ENCODE measurements at places on chromosomes 7 and 10. TPM values are rescaled to one million over a fixed set of nuclear protein-coding genes. Genes with fewer than 3 reads are reported as not detected.

- DNase-seq, result no peak
These were observed 173.2 kb downstream of the BUB3 start for GRCh38 chr10:123327450-123327849.

GRCh38 chr10:130820880-130821482 lies 490.5 kb downstream of the TCERG1L start:
- no peak for DNase-seq

The CDK14 gene
- polyA plus RNA-seq, result 13.5 TPM

- DNase-seq, result no peak
These were observed 35.2 kb downstream of the SEMA3A start for GRCh38 chr7:84159435-84159834.

DNA sequence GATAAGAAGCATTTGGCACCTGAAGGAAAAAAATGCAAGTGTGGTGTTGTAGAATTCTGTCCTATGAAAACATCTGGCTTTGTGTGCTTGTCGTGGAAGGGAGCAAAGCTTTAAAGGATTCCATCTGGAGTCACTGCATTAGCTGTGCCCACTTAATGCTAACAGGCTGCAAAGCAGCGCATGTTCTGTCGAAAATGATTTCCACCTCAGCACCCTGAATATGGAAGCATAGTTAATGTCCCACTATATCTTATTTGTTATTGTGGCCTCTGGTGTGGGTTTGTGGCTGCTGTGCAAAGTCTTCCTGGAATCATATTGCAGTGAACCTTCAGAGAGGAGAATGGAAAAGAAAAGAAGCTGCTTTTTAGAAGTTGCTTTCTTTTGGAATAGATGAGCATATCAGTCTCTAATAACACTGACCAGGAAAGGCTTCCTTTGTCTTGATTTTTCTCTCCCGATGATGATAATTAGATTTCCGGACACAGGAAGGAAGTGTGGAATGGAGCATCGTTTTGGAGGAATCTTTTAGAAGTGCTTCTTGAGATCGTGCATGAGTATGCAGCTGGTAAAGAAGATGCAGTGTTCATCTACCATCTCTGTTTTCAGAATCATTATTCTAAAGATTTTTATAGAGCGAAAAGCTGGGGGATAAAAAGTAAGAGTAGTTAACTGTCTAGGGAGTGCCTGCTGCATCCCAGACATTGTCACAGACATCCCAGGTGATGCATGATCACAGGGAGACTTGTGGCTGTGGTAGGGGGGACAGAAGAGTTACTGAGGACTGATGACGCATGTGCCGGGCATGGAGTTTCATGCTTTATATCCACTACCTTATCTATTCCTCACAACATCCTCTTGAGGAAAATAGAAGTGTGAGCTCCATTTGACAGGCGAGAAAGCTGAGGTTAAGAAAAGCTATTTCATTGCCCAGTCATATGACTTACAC lies 54.6 kb downstream of the TEX36 start:
- DNase-seq, result no peak

DNA sequence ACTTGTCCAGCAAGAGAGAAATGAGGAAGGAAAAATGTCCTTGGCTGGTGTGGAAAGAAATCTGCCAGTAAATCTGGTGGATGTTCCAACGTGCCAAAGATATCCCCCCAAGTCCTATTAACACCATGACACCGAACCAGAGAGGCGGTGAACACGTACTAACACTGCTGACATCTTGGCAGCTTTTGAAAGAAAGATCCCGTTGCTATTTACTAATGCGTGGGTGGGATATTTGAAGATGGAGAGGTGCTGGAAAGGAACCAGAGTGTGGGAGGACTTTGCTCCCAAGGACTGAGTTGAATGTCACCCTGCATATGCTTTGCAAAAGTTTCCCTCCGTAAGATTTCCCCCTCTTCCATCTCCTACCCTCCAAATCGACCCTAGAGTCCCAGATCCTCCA lies 7.9 kb downstream of the CCDC3 start:
- DNase-seq, result no peak

GRCh38 chr7:1993031-1993695 lies 239.6 kb downstream of the MAD1L1 start:
- no peak for DNase-seq

DNA sequence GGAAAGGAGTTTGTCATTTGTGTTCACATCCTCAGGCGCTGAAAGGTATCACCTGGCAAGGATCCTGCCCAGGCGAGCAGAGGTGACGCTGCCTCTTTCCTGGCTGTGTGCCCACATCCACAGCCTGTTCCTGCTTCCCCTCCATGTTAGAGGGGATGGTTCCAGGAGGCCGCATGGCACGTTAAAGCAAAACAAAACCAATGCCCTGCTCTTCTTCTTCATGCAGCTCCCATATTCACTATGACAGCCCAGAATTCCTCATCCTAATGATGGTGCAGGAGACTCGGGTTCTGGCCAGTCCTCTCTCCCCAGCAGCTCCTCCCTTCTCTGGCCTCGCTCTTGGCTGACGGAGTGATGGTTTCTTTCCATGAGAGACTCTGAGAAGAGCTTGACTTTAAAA lies 678.5 kb upstream of the ANKRD30A start:
- DNase-seq, result peak; percentile 27

- DNase-seq, result no peak
These were observed 243.0 kb upstream of the GRB10 start for GRCh38 chr7:51025668-51026067.

- no peak for DNase-seq
These were observed 193.6 kb downstream of the JCAD start for GRCh38 chr10:29865700-29866355.

DNA sequence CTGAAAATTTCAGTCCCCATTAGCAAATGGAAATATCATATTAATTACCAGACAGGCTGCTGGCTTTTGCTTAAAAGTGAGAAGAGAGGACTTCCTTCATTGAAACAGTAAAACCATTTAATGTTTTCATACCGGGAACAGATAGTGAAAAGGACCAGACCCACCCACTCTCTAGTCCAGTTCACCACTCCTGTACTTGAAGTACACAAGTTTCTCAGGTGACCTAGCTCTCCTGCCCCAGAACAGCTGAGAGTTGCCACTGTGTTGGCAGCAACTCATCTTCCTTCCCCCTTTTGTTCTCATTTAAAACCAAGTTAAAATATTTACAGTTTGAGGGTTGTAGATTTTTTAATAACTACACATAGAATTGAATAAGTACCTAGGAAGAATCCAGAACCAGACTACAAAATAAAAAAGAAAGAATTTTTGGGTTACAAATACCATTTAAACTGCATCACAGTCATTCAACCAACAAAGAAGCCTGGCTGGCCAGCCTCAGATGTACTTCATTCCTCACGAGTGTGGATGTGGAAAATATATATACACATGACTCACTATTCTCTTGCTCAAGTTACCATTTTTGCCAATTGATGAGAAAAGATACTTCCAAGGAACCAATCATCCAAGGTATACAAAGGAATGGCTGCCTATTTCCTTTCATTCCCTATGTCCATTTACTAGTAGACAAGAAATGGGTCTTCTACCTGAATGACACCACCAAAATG lies 68.1 kb downstream of the VPS41 start:
- no peak for DNase-seq

The DPYSL4 gene
- 116 TPM for polyA plus RNA-seq

GRCh38 chr7:139675127-139676125 lies 102.4 kb downstream of the HIPK2 start:
- DNase-seq, result no peak

The AOAH gene
- polyA plus RNA-seq, result 2.6 TPM

DNA sequence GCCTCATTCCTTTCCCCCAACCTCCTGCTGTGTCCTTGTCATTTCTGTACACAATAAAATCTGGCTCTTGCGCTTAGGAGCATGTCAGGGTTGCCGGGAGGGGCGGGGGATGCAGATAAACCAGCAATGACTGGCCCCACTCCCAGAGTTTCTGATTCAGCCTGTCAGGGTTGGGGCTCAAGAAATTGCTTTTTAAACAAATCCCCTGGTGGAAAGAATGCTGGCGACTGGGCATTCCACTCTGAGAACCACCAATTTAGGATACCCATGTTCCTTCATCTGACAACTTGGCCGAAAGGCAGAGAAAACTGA lies 376.4 kb downstream of the TCERG1L start:
- DNase-seq, result peak; percentile 89

The DCLRE1A gene
- 3.9 TPM for polyA plus RNA-seq

The OPN1SW gene
- polyA plus RNA-seq, result not detected

Data from brain (organoid and tissue), 16 donors.